ENCODE measurements at places on chromosomes 7 and 10. TPM values are rescaled to one million over a fixed set of nuclear protein-coding genes. Genes with fewer than 3 reads are reported as not detected.

Gene RADIL
- total RNA-seq, result 0.26 TPM

DNA sequence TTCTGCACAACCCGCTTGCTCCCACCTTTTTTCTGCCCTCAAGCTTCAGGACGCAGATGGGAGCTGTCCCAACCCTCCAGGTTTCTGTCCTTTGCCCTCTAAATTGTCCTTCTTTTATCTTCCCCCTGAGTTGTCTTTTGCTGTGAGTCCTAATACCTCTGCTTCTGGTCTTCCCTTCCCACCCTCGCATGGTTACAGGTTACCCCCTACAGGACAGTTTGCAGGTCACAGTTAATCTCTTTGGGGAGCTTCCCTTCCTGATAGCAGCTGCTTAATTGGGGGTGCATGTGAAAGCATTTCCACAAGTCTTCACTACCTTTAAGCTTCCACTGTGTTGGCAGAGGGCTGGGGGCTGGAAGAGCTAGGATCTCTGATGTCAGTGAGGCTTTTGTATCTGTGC is 121.5 kb upstream of the CXCL12 start:
- no peak overlapping the region for H3K4me3 ChIP-seq
- no peaks in the 10 kb centered on the region for H3K36me3 ChIP-seq
- no peak for DNase-seq
- H3K27ac ChIP-seq, result no peak overlapping the region

DNA sequence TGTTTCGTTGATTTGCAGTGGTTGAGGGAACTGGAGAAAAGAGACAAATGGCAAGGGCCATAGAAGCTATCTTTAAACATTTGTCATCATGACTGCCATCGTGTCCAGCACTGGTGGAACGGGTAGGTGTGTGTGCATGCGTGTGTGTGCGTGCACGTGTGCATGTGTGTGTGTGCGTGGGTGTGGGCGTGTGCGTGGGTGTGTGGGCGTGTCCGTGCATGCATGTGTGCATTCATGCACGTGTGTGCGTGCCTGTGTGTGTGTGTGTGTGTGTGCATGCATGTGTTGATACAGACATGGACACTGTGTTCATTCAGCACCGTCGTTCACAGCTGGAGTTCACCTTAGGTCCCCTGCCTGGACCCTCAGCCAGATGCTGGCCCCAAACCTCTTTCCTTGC is 38.1 kb upstream of the AP5Z1 start:
- H3K27ac ChIP-seq, result peak overlapping the region; percentile 29
- no peak for DNase-seq
- H3K4me1 ChIP-seq, result peaks cover 54% of the 10 kb centered on the region
- no peak overlapping the region for H3K4me3 ChIP-seq
- H3K27me3 ChIP-seq, result no peaks in the 10 kb centered on the region

DNA sequence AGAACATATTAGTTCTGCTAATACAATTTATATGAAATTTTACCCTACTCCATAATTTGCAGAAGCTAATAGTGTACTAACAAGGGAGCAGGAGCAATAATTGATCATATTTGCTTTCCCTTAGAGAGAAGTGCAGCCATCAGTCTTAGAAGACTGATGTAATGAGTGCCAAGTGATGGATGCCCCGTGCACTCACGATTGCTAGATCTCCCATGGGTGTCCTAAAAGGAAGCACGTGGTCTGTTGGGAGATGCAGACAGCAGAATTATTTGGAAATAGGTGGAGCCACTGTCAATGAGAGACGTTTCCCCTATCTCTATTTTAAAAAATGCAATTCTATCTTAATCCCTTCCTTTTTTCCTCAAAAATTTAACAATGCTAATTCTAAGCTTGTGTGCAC is 772.2 kb upstream of the C7orf33 start:
- H3K27ac ChIP-seq, result no peak overlapping the region
- no peaks in the 10 kb centered on the region for H3K27me3 ChIP-seq
- H3K4me1 ChIP-seq, result no peaks in the 10 kb centered on the region
- no peak for DNase-seq
- H3K4me3 ChIP-seq, result no peak overlapping the region

DNA sequence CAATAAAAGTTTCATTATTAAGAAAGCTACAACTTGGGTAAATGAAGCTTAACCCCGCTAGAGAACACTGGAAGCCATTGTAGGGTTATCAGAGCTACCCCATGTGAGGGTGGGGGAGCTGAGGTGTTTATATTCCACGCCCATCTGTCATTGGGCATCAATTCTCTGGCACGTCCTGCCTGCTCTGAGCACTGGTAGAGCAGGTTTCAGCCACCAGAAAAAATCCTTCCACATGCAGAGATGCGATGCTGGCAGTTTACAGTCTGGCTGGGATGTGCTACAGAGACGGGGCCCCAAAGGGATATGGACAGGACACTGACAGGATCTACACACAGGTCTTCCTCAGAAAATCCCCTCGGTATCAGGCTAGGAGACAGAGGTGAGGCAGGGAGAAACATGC is 15.9 kb upstream of the RAPGEF5 start:
- H3K27me3 ChIP-seq, result peaks cover 17% of the 10 kb centered on the region
- no peak overlapping the region for H3K27ac ChIP-seq
- H3K4me1 ChIP-seq, result no peaks in the 10 kb centered on the region
- no peak for DNase-seq

DNA sequence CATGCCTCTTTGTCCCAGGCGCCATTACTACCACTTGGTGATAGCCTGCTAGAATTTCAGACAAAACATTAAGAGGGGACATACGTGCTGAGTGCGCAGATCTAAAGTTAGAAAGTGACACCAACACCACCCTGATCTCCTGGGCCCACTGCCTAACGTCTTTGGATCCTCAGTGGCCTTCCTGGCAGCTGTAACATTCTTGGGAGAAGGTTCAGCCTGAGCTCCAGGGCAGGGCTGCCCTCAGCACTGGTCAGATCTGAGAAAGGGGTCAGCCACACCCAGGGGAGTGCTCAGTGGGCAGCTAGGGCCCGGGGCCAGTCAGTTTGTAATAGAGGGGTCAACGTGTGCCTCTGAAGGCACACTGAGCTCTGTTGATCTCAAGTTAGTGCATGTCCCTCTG is 48.4 kb downstream of the ZCCHC24 start:
- DNase-seq, result no peak
- H3K27me3 ChIP-seq, result peaks cover 1% of the 10 kb centered on the region
- no peaks in the 10 kb centered on the region for H3K36me3 ChIP-seq
- no peak overlapping the region for H3K4me3 ChIP-seq
